ENCODE measurements at places on chromosomes 16 and 17.

- no peak for DNase-seq
Observed at GRCh38 chr17:75250009-75250471, 11.4 kb downstream of the GGA3 start.

DNA sequence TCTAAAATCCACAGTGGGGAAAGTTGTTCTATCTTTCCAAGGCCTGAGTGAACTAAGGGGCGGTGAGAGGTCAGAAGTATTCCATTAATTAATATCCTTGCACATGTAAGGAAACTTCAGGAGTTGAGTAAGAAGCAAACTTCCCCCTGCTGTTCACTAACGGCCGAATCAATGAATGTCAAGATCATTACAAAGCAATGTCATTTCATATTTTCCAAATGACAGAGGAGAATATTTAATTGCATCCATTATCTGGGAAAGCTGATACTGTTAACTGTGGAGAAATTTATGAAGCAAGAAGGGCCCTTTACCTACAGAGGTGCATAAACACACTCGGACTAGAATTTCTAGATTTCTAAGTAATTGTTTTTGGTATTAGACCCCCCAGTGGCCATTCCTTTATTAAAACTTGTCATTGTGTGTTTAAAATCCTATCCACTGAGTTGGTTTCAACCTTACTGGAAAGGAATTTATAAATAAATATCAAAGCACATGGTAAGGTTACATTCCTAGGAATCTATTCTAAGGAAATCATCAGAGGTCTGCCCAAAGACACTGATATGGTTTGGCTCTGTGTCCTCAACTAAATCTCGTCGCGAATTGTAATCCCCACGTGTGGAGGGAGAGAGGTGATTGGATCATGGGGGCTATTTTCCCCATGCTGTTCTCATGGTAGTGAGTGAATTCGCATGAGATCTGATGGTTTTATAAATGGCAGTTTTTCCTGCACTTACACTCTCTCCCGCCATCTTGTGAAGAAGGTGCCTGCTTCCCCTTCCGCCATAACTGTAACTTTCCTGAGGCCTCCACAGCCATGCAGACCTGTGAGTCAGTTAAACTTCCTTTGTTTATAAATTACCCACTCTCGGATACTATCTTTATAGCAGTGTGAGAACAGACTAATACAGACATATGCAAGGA, 20.4 kb upstream of the SMURF2 start:
- DNase-seq, result no peak

- DNase-seq, result no peak
Observed at GRCh38 chr17:63405020-63405419, 41.1 kb downstream of the CYB561 start.

- DNase-seq, result no peak
Observed at GRCh38 chr16:84604477-84605013, 13.3 kb downstream of the COTL1 start.

- DNase-seq, result no peak
Observed at GRCh38 chr17:39200957-39201510, 951 bp downstream of the RPL19 start.

GRCh38 chr17:79258843-79259242, 184.2 kb downstream of the ENGASE start:
- no peak for DNase-seq

- DNase-seq, result no peak
Observed at GRCh38 chr17:32917842-32918241, 10.1 kb upstream of the TMEM98 start.

DNA sequence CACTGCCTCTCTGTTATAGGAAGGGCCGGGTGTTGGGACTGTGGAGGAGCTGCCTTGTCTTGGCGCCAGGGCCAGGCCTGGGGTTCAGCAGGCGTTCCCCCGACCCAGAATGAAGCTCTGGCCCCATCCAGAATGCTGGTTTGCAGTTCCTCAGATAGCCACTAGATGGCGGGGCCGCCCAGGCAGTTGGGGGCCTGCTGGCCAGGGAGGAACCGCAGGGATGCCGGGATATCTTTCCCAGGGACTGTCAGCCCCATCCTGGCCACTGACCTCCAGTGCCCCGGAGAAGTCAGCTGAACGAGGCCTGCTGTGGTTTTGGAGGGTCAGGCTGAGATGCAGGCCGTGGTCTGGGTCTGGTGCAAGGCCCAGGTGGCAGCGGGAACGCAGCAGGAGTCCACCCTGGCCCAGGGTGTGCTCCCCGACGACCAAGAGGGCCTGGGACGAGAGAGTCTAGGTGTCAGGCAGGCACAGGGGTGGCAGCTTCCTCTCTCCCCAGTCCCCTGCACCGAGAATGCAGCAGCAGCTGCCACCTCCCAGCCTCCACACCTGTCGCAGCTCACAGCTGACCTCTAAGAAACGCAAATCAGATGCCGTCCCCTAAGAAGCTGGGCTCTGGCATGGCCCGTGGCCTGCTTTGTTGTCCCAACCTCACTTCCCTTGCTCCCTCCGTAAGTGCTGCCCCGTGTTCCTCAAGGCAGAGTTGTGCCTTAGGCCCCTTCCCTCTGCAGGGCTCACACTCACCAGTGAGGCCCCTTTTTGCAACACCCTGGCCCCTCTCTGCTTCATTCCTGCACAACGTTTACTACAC, 51.2 kb downstream of the RMI2 start:
- peak; percentile 59 for DNase-seq

GRCh38 chr17:65918916-65919315, 273.0 kb downstream of the CEP112 start:
- DNase-seq, result no peak

GRCh38 chr17:1179112-1179817, 516 bp downstream of the ABR start:
- no peak for DNase-seq

DNA sequence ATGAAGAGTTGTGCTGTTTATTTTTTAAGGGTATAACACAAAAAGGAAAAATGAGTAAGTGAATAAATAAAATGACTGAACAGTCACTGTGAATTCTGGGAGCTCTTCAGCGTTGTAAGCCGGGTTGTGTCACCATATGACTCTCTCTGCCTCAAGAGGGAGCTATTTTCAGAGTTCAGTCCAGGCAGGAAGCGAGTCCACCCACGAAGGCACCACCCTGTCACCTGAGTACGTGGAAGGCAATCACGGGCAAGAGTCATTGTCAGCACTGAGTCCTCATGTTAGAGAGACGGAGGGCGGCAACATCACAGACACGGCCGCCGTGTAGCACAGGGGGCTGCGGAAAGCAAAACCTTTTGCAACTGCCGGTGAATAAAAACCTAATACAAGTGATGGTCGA, 227.6 kb downstream of the UTP18 start:
- peak; percentile 16 for DNase-seq

GRCh38 chr17:81681672-81682071, 1.9 kb downstream of the ARL16 start:
- peak; percentile 81 for DNase-seq

GRCh38 chr17:49817993-49818392, 29.5 kb downstream of the KAT7 start:
- no peak for DNase-seq

GRCh38 chr17:77282524-77283515, 142.1 kb downstream of the SEC14L1 start:
- DNase-seq, result no peak

- no peak for DNase-seq
Observed at GRCh38 chr17:58165981-58166380, 801 bp upstream of the OR4D2 start.

DNA sequence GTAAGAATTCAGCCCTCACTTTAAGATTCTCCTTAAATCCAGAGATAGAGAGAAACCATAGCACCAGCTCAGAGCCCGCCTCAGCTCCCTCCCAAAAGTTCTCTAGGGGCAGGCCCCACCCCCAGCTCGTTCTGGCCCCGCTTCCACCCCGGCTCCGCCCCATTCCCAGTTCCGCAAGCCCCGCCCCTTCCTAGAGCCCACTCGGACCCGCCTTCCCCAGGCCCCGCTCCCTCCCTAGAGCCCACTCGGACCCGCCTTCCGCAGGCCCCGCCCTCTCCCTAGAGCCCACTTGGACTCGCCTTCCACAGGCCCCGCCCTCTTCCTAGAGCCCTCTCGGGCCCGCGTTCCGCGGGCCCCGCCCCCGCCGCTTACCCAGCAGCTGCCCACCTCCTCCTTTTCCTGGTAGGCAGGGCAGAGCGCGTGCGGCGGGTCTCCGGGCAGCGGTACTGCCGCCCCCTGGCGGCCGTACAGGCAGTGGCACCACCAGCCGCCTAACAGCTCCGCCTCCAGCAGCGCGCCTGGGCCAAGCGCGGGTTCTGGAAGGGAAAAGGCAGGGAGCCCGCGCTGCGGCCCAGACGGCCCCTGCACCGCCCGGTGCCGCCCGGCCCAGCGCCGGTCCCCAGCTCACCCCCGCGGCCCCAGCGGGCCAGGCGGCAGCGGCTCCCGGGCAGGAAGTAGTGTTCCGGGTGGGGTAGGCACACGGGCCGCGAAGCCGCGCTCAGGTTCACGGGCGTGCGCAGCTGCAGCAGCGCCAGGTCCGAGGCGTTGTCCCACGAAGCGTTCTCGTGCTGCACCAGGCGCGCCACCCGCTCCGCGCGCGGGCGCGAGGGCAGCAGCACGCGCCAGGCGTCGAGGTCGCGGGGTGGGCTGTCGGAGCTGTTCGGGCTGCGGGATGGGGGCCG, 6.8 kb upstream of the PRSS8 start:
- peak; percentile 93 for DNase-seq

DNA sequence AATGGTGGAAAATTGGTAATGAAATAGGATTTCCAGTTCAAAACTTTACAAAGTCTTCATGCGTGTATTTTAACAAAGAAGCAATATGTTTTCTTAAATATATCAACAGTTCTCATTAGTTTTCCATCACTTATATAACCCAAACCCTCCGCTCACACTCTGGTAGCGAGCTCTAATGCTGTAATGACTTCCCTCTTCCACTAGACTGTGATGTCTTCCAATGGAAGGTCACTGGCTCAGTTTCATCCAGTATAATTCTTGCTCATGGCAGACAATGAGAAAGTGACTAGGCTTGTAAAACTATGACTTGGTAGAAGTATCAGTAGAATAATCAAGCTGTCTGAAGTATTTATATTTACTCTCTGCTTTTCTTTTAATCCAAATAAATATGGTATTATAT, 32.8 kb downstream of the NETO2 start:
- no peak for DNase-seq

GRCh38 chr17:8832711-8833352, 33.7 kb upstream of the MFSD6L start:
- peak; percentile 15 for DNase-seq

DNA sequence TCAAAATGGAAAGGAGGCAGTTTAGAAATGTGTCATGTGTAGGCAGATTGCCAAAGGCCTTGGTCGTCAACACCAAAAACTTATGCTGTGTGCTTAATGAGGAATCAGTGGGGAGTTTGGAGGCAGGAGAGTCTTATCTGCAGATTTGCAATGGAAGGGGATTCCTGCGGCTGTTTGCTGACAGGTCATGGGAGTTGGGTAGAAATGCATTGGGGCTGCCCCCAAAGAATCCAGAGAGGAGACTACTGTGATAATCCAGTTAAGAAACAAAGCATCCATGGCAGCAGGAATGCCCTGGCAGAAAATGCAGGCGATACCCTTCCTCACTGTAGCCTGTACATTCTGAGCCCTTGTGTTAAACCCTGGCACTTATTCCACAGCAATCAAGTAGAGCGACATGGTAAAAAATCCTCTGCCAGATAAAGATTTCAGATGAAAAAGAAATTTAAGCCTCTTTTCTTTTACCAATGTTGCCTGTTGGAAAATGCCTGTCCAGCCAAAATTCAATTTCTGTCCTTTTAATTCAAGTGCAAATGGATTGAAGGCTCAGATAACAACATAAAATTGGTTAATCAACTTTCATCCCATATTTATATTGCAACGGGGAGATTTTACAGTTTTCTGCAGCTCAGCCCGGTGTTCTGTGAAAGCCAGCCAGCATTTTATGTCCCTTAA, 491.0 kb upstream of the CDH5 start:
- DNase-seq, result no peak

DNA sequence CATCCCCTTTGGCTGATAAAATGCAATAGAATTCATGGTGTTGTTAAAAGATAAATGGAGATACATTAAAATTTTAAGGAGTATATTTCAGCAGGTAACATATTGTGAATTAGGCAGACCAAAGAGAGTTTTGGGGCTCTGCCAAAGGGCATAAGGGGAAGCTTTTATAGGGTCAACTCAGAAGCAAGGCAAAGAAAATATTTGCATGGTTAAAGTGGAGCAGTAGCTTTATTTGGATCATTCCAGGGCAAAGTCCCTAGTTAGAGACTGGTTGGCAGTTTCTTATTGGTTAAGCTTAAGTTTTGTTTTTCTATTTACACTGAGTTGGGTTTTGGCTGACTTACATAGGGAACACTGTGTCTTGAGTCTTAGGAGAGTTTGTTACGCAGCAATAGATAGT, 75.1 kb upstream of the CA10 start:
- no peak for DNase-seq

DNA sequence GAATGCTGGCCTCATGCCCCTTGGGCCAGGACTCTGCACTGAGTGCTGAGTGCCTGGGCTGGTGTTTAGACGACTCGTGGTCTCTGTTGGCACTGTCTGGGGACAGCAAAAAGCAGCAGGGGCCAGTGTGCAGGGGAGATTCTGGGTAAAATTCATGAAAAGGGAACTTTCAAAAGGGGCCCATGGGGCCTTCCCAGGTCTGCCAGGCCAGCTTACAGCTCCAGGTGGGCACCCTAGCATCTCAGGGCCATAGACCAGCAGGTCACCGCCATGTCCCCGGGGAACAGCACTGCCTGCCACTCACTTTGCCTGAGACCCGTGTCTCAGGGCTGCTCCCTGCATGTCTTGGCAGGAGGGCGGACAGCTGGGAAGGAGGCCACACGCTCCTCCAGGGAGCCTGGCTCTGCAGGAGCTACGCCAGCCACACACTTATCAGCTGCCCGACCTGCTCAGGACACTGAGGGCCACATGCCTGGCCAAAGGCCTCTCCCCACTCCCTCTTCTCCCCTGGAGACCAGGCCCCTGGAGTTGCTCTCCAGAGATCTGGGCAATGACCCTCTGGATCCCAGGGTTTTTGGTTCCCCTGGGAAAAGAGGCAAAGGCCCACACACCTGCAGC, 8.8 kb upstream of the FASN start:
- DNase-seq, result no peak

GRCh38 chr16:22862046-22862445, 48.1 kb downstream of the HS3ST2 start:
- no peak for DNase-seq

- DNase-seq, result no peak
Observed at GRCh38 chr17:265718-266117, 84.3 kb upstream of the DOC2B start.

GRCh38 chr16:8571061-8571596, 19.2 kb downstream of the TMEM114 start:
- DNase-seq, result no peak

Data from NCI-H2081 (cell line).